ENCODE measurements at places on chromosomes 16 and 17.
A peak's percentile ranks its signal among the peaks of the same experiment; 100 is the strongest.

- DNase-seq, result no peak
Observed at GRCh38 chr17:76207275-76208059, 32.8 kb downstream of the RNF157 start.

- no peak for DNase-seq
Observed at GRCh38 chr16:6016530-6017184, 919.1 kb upstream of the EEF2KMT start.

DNA sequence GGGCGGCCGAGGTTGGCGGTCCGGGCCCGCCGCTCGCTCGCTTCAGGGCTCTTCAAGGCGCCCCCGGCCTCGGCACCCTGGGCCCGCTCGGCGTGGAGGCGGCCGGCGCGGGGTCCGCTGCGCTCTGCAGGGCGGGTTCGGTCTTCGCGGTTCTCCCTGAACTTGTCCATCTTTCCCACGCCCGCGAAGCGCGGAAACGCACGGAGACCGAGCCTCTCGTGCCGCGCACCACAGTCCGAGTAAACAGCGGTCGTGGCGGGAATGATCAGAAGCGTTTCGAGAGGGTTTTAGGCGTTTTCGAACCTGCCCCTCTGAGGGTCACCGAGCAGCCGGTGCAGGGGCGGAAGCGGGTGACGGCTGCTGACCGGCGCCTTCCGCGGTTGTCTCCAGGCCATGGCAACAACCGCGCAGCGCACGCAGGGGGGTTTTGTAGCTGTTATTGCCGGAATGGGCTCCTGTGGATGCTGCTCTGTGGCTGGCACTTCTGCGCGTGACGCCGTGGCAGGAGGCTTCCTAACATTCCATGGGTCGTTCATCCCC, 414 bp downstream of the NARF start:
- no peak for DNase-seq

- DNase-seq, result no peak
Observed at GRCh38 chr17:34820248-34820801, 140.9 kb downstream of the CCT6B start.

- no peak for DNase-seq
Observed at GRCh38 chr16:938136-938535, 32.6 kb downstream of the LMF1 start.

DNA sequence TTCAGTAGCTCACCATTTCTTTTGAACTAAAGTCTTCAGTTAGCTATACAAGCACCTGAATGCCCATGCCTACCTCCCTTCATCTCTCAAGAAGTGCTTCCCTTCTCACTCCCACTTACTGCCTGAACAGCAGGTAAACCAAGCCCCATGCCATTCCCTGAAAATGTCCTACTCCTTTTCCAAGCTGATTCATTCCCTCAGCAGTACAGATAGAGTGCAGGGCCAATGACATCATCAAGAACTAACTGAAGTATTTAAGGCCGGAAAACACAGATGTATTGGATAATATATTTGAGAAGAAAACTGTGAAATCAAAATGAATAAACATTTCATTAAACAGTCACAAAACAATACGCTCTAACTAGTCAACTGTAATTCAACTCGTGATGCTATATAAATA, 478.8 kb upstream of the CDH11 start:
- no peak for DNase-seq

DNA sequence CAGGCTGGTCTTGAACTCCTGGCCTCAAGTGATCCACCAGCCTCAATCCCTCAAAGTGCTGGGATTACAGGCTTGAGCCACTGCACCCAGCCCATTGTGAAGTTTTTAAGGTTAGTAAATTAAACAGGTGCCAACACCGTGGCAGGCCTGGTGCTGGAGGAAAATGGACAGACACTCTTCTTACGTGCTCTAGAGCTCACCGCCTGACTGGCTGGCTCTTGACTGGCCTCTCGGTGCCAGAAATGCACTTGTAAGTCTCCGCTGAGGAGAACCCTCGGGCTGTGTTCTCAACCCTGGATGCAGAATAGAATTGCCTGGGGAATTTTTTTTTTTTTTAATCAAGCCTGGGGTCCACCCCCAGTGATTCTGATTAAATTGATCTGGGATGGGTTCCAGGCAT, 10.3 kb upstream of the HAS3 start:
- no peak for DNase-seq

DNA sequence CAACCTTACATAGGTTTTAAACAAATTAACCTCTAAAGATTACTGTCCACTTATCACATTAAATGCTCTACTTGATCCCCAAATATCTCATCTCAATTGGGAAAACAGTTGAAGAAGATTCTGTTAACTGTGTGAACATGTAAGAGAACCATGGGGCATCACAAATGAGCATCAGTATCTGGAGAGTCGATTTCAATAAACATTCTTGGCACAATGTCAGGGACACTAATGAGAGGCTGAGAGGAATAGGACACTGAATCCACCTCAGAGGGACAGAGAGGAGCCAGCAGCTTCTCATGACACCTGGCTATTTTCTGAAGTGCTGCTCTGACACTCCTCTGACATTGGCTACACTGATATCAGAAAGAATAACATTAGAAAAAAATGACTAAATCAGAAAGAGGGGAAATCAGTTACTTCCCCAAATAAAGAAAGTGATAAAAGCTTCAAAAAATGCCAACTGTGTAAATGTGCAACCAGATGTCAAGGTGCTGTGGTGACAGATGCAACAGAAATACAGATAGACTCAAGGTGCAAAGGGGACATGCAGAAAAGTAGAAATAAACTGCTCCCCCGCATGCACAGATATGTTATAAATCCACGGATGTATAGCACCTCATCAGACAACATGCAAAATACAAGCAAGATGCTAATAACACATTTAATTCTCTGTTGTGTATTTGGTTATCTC, 67.4 kb downstream of the SNX11 start:
- no peak for DNase-seq

DNA sequence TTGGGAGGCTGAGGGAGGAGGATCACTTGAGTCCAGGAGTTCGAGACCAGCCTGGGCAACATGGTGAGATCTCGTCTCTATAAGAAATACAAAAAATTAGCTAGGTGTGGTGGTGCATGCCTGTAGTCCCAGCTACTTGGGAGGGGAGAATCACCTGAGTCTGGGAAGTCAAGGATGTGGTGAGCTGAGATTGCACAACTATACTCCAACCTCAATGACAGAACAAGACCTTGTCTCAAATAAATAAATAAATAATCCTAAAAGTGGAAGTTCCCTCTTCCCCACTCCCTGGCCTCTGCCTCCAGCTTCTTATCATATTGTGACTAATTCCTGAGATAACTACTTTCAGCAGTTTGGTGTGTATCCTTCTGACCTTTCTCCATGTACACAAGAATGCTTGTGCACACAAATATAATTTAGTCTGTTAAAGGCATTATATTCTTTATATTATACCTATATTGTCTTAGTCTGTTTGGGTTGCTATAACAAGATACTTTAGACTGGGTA, 23.5 kb upstream of the DNAJA2 start:
- no peak for DNase-seq

DNA sequence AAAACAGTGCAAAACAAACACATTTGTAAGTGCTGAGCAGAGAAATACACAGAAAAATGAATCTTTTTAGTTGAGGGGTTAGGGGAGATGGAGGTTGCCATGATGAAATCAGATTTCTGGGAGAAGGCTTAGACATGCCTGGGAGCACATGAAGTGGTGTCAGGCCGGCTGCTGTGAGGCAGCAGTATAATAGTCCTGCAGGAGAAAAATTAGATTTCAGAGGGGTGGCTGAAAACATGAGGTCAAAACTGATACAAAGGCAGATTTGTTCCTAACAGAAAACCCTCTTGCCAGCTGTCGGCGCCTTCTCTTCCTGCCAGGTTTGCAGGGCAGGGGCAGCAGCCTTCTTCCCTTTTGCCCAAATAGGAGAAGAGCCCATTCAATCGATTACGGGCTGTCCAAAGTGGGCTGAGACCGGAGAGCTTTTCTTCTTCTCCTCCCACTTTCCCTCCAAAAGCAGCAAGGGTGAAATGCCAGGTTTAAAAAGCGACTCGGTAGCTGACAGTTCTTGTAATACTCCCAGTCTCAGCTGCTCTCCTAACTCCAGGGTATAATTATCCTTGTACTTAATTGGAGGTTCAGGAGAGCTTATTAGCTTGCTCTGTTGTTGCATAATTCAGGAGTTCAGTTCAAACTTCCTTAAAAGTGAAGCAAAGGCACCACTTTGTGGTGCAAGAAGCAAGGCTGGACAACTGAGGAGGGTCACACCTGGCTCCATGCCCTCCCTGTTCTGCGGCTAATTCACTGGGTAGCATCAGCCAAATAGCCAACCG, 80.0 kb downstream of the PCTP start:
- DNase-seq, result peak; percentile 10

DNA sequence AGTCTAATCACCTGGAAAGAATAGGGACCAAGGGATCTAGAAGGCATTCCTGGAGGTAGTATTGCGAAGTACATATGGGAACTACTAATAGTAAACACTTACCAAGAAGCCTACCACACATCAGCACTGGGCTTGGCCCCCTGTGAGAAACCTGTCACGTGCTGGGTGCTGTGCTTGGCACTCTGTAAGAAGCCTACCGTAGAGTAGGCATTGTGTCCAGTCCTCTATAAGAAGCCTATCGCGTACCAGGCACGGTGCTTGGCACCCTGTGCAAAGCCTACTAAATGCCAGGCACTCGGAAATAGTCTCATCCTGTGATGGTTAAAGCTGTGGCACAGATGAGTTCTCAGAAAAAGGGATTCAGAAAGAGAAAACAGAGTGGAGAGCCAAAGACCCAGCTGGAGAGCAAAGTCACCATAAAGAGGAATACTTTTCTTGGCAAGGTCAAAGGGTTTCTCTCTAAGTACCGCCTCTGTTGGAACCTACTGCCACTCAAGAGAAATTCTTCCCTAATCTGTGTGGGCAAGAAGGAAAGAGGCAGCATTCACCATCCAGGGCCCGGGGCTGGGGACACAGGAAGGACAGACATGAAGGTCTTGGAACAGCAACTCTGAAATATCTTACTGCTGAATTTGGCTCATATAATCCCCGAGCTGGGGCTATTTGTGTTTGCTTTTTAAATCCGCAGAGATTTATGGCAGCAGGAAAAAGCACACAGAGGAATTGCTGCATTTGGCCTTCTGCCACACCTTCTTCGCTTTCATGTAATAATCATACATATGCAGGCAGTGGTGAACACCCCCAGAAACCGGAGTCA, 81.8 kb downstream of the VAT1L start:
- DNase-seq, result no peak

- DNase-seq, result no peak
Observed at GRCh38 chr17:31448467-31449077, 57.1 kb downstream of the RAB11FIP4 start.

Data from NCI-H187 treated with DMSO at 0.1 percent for 48 hours (cell line).